Stimulated activated CD8-positive, alpha-beta memory T cell treated with anti-CD3 and anti-CD28 coated beads, Interleukin-4, amount 100 ng/mL, for 1 hour (primary cell): ENCODE measurements at places on chromosomes 12 and 14.

DNA sequence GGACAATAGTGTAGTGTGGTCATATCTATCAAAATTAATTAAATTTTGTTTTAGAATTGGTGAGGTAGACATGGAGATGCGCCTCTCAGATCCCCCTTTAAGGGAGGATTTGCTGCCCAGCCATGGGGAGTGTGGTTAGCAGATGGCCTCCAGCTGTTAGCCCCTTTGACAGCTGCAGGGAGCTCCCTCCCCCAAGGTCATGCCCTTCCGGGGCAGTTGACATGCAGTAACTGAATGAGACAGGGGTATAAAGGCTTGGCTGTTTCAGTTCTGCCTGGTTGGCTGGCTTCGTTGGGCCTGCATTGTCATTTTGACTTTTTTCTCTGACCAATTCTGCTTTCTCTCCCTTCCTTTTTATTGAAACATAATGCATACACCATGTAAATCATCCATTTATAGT is 291.5 kb upstream of the SRRM4 start:
- DNase-seq = no peak

DNA sequence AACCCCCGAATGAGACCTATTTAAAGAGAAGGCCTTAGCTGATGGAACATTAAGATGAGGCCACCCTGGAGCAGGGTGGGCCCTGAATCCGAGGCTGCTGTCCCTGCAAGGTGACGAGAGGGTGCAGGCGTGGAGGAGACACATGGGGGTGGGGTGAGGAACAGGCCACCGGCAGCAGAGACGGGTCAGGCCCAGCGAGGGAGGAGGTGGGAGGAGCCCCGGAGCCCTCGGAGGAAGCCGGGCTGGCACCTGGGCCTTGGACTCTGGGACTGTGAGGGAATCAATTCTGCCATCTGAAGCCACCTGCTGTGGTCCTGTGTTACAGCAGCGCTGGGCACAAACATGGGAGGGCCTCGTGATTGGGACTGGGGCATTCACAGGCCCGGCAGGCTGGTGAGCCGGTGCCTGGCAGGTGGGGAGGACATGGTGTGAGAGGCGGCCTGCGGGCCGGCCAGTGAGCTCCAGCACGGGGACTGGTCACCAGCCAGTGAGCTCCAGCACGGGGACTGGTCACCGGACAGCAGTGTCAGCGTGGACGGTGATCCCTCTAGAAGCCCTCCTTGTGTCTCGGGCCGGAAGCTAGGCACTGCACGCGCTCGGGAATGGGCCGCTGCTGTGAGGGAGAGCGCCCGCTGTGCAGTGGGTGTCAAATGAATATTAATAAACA is 46.7 kb downstream of the NOC4L start:
- DNase-seq = no peak

GRCh38 chr14:101239065-101239464 is 322.2 kb upstream of the DIO3 start:
- DNase-seq = no peak

DNA sequence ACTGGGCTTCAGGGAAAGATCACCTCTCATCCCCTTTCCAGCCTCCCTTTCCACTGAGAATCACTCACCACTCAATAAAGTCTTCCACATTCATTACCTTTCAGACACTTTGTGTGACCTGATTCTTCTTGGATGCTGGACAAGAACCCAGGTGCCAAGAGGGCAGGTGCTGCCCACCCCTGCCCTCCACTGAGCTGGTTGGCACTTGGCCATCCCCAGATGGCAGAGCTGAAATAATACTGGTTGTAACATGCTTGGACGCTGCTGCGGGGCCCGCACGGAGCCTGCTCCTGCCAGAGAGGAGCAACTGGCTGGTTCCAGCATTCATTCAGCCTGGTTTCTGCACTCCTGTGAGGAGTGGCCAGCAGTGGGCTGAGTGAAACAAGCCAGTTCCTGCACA is 386.7 kb upstream of the CCDC196 start:
- no peak for DNase-seq

DNA sequence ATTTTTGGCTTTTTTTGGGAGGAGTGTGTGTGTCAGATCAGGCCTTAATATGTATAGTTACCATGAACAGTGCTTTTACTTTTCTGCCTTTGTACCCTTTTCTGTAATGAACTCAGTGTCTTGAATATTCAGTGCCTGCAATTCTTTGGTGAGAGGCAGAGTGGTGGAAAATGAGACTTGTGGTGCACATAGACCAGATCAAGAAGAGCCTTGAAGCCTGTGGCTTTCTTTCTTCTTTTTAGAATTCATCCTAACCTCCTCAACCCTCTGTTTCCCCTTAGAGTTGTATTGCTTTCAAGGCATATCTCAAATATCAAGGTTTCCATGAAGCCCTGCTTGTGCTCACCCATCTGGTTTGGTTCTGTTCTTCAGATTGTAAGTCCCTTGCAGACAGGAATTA is 2.6 kb downstream of the YLPM1 start:
- no peak for DNase-seq

- DNase-seq = no peak
Measured at GRCh38 chr14:52080158-52080800, 11.4 kb upstream of the NID2 start.

DNA sequence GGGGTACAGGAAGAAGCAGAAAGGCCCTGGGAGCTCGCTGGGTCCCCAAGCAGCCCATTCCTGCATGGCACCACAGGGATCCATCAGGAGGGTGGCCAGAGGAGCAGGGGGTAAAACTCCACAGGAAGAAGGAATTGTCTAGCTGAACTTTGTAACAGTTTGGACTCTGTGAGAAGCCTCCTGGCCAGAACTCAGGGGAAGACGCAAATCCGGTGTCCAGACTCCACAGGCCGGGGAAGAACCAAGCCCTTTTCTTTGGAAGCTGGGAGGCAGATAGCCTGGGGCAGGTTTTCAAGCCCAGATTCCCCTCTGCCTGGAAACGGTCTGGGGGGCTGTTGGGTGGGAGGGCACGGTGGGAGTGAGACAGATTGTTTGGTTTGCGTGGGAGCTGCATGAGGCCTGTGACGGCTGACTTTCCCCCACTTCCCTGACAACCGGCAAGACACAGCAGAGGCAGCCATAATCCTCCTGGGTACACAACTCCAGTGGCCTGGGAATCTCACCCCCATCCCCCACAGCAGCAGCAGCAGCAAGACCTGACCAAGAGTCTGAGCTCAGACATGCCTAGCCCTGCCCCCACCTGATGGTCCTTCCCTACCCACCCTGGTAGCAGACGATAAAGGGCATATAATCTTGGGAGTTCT is 16.7 kb downstream of the GPHB5 start:
- no peak for DNase-seq

GRCh38 chr12:49966511-49967041 is 4.9 kb downstream of the AQP5 start:
- no peak for DNase-seq

DNA sequence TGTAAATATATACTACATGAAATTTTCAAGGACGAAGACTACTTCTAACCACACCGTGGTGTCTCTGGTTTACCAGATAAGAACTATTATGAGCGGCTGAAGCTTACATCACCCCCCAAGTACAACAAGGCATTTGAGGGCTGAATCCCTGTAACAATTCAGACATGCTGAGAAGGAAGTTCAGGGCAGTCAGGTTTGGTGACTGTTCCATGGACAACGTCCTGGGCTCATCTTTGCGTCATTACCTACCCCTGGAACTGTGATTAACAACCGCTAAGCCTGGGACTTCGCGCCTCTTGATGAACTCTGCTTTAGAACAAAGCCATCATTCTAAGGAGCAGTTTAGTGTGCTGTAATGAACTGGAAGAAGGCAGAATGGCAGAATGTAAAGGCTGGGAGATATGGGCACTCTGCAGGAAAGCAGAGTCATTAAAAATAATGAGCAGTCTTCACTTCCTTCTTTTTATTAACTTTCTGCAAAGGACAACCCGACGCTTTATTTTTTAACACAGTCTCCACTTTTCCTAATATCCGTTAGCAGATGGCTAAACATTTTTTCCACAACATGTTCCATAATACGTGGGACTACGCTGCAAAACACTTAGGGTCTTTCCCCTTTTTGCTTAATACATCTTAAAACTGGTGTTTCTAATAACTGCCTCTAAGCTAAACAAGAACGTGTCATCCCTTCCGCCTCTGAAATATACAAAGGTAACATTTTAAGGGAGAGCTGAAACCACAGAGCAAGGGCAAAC is 263.2 kb downstream of the ADAMTS20 start:
- no peak for DNase-seq
